ENCODE measurements at places on chromosomes 1 and 21.

DNA sequence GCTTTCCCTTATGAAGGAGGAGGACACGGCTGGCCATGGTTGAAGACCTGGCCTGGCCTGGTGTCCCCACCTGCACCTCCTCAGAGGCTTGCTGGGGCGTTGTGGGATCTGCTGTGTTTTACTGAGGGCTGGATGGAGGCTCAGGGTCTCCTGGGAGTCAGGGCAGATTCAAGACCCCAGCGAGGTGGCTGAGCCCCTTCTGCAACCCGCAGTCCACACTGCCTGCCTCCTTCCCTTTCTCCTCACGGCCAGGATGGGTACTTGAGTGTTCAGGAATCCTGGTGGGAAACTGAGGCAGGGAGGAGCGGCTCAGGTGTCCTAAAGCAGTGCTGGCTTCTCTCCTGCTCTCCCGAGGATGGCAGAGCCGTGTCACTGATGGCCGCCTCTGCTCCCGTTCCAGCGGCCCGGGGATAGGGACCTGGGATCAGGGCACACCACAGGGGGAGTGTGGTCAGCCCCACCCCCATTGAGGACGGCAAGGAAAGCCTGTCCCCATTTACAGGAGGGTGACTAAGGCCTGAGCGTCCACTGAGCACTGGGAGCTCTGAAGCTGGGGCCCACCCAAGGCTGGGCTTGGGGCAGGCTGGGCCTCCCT is 47.5 kb downstream of the TRPM2 start:
- DNase-seq: no peak

GRCh38 chr1:82820816-82821215 is 1020.1 kb downstream of the ADGRL2 start:
- no peak for DNase-seq

DNA sequence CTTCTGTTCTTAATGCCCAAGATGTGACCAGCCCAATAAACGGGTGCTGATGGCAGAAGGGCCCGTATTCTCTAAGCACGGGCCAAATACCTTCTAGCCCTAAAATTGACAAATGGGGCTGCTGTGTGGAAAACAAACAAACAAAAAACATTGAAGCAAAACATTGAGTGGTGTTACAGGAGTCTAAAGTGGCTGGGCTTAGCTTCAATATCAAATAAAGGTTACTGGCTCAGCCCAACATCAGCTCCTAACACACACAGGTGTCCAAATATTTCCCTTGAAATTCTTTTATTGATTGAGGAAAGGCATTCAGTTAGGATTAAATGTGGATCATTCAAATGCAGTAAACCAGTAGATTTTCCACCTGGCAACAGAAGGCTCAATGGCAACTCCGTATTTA is 13.3 kb upstream of the TTF2 start:
- no peak for DNase-seq

DNA sequence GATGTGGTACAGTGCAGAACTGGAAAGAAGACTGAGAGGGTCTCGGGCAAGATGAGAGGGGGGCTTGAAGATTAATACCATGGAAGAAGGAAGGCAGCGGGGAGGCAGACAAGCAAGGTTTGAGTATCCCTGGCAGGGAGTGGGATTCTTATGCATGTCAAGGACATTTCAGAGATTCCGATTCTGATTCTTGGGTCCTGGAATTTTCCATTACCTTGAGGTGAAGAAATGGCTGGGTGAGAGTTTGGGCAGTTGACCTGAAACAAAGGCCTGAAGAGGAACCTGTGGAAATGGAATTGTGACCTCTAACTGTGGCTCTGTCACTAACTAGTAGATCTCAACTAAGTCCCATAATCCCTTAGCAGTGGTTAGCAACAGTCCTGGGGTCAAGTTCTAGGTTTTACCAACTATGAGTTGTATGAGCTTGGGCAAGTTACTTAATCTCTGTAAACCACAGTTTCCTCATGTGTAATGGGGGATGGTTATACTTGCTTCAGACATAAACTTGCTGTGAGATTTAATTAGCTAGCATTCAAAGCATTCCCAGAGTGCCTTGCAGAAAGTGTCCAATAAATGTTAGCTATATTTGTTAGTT is 8.6 kb upstream of the ACTN2 start:
- no peak for DNase-seq

DNA sequence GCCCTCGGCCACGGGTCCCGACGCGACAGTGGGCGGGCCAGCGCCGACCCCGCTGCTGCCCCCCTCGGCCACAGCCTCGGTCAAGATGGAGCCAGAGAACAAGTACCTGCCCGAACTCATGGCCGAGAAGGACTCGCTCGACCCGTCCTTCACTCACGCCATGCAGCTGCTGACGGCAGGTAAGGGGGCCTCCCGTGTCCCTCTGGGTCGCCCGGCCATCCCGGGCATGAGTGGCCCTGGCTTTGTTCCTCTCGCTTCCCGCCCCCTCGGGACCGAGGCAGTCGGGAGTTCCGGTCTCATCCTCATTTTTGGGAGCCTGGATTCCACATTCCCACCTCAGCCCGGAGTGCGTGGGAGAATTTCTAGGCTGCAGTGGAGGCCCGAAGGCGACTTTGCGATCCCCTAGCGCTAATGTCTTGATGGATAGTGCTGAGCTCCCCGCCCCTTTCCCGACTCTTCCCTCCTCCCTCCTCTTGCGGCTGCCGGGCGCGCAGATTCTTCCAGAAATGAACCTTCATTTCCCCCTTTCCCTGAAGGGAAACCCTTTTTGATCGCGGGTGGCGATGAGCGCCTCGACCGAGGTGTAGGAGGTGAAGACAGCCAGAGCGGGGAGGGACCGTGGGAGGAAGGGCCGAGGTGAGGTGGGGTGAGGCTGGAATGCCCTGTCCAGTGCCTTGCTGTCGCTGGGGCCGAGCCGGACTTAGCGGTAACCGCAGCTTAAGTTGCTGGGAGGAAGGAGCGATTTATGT is 705 bp downstream of the KHDRBS1 start:
- DNase-seq: peak; percentile 14

- no peak for DNase-seq
Measured at GRCh38 chr1:167121375-167122120, 27.7 kb downstream of the STYXL2 start.

DNA sequence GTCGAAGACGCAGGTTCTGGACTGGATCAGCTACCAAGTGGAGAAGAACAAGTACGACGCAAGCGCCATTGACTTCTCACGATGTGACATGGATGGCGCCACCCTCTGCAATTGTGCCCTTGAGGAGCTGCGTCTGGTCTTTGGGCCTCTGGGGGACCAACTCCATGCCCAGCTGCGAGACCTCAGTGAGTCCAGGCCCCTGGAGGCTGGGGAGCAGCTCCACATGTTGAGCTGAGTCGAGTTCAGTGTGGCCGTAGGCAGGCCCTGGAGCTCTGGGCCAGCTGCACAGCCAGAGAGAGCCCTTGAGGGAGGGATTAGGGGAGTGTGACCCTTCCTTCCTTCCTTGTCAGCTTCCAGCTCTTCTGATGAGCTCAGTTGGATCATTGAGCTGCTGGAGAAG is 1.6 kb downstream of the ELF3 start:
- DNase-seq: no peak
